ENCODE measurements at places on chromosomes 1 and 21.

- DNase-seq: peak; percentile 17
Observed at GRCh38 chr1:235937123-235937522, 70.4 kb upstream of the LYST start.

DNA sequence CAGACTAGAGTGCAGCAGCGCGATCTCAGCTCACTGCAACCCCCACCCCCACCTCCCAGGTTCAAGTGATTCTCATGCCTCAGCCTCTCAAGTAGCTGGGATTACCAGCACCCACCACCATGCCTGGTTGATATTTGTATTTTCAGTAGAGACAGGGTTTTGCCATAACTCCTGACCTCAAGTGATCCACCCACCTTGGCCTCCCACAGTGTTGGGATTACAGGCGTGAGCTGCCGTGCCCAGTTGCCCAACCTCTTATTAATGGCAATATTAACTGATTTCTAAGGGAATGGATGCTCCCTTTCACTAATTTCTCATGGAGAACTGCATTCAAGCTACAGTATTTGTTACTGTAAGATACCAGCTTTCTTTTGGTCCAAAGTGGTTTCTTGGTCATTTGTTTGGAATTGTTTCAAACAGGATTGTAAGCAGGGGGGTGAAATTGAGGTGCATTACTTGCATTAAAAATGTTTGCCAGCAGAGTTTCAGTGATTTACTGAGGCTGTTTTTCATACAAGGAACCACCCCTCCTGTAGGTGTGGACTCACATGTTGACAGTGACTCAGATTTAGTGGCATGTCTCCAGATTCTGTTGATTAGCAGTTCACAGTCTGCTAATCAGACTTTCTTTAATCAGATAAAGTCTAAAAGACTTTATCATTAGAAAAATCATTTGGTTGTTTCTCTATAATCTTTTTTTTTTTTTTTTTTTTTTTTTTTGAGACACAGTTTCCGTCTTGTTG, 3.9 kb upstream of the TGFBR3 start:
- no peak for DNase-seq

- DNase-seq: no peak
Observed at GRCh38 chr1:19980314-19980713, 896 bp upstream of the PLA2G2A start.

- DNase-seq: no peak
Observed at GRCh38 chr21:33859373-33860102, 56.1 kb downstream of the ATP5PO start.

DNA sequence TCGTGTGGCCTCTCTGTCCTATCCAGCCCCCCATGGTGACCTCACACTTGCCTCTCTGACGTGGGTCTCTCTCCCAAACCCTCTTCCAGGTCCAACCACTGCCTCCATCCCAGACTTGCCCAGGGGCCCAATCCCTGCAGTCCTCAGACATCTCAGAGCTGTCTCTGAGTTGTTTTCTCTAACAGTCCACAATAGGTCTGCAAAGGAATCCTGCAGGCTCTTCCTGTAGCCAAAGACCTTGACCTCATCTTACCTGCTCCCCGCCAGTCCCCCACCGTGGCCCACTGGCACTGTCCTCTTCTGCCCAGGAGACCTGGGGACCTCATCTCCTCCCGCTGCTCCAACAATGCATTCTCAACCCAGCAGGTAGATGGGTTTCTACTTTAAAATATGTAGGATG, 10.0 kb downstream of the RNF187 start:
- DNase-seq: no peak

DNA sequence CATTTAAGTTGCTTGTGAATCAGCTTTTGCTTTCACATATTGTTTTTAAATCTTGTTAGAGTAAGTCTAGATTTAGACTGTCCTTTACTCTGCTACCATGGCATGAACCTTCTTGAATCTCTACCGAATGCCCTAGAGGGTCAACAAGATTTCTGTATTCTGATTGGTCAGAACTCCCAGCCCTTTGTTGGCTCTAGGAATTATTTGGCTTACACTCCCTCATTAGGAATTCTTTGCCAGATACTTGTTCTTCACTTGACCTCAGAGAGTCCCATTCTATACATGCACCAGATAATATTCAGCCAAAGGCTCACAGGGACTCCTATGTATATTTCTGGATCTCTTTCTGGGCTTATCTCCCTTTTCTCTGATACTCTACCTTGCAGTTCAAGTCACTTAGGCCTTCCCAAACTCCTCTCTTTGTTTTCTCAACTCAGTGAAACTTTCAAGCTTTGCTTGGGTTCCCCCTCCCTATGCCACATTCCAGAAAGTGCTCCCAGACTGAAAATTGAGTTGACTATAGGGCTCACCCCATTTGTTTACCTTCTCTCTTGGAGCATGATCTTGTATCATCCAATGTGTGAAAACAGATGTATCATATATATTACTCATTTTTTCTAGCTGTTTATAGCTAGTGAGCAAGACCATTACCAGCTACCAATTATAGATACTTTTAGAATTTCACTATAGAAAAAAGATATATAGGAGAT, 405.0 kb downstream of the PLPP3 start:
- DNase-seq: no peak

DNA sequence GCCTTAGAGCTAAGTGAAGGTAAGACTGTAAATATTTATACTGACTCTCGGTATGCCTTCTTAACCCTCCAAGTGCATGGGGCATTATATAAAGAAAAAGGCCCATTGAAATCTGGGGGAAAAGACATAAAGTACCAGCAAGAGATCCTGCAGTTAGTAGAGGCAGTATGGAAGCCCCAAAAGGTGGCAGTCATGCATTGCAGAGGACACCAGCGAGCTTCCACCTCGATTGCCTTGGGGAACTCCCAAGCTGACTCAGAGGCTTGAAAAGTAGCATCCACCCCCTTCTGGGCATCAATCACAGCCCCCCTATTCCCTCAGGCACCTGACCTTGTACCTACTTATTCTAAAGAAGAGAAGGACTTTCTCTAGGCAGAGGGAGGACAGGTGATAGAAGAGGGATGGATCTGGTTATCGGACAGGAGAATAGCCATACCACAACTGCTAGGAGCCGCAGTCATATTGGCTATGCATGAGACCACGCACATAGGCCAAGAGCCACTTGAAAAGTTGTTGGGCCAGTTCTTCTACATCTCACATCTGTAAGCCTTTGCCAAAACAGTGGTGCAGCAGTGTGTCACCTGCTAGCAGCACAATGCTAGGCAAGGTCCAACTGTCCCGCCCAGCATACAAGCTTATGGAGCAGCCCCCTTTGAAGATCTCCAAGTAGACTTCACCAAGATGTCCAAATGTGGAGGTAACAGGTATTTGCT, 19.4 kb downstream of the PLA2G2F start:
- peak; percentile 30 for DNase-seq

DNA sequence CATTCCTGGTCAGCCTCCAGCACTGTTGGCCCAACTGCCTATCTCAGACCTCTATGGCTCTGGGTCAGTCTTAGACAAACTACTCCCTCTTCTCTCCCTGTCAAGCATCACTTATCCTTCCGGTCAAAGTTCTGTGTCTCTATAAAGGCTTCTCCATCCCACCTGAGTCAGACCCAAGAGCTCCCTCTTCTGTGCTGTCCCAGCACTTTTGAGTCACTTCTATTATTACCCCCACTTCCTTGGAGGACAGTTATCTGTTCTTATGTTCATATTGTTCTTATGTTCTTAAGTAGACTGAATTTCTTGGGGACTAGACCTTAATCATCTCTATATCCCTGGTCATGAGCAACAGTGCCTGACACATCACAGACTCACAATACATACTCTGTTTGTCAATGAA, 29.2 kb upstream of the IL10 start:
- DNase-seq: no peak

GRCh38 chr21:43023175-43023574, 48.8 kb downstream of the PKNOX1 start:
- DNase-seq: no peak

DNA sequence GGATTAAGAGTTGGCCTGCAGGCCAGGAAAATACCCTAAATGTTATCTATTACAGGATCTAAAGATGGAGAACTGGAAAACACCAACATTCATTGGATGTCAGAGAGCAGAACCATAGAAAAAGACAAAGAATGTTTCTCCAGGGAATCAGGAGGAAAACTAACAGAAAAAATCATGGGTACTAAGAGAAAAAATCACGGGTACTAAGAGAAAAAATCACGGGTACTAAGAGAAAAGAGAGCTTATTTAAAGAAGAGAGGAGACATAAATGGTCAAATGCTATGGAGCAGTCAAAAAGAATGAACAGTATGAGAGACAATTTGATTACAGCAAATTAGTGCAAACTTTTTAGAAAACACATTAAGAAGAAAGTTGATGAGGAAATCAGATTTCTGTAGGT, 73.8 kb upstream of the SERBP1 start:
- DNase-seq: no peak

Data from activated naive CD4-positive, alpha-beta T cell treated with Interleukin-2 at 50 U/mL for 16 hours (primary cell).